Stimulated activated CD4-positive, alpha-beta T cell treated with anti-CD3 and anti-CD28 coated beads, TNF-alpha, amount 100 ng/mL, for 4 hours (primary cell): ENCODE measurements at places on chromosomes 2 and 18.

GRCh38 chr2:14925471-14925870 lies 293.0 kb downstream of the LRATD1 start:
- DNase-seq = no peak

GRCh38 chr2:19673213-19673791 lies 228.5 kb downstream of the TTC32 start:
- no peak for DNase-seq

DNA sequence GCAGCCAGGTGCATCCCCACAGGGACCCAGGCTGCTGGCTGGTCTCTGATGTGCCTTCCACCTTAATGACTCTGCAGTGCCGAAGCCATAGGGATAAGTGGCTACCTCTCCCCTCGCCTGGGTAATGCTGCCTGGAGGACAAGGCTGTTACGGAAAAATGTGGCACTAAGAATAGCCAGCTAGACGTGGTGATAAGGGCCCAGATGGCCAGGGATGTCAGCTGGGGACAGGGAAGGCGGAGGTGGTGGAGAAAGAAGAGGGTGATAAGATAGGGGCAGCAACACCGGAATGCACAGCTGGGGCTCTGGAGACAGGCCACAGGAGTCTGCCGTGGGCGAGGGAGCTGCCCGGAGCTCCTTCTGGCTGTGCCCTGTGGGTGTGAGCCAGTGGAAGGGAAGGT lies 170.6 kb downstream of the FHOD3 start:
- no peak for DNase-seq

DNA sequence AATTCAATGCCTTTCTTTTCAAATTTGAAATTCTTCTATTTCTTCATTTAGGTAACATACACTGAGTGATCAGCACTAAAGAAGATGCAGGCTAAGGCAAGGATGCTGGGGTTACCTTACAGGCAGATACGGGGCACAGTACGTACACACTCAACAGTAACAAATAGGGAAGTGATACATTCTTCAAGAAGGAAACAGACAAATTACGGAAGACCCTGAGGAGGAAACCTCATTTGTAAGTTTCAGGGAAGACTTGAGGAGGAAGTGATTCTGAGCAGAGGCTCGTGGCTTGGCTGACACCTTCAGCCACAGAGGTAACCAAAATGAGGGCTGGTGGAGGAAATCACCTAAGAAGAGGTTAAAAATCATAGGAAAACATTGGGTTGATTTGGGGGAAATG lies 1108.3 kb upstream of the KLHL29 start:
- no peak for DNase-seq

DNA sequence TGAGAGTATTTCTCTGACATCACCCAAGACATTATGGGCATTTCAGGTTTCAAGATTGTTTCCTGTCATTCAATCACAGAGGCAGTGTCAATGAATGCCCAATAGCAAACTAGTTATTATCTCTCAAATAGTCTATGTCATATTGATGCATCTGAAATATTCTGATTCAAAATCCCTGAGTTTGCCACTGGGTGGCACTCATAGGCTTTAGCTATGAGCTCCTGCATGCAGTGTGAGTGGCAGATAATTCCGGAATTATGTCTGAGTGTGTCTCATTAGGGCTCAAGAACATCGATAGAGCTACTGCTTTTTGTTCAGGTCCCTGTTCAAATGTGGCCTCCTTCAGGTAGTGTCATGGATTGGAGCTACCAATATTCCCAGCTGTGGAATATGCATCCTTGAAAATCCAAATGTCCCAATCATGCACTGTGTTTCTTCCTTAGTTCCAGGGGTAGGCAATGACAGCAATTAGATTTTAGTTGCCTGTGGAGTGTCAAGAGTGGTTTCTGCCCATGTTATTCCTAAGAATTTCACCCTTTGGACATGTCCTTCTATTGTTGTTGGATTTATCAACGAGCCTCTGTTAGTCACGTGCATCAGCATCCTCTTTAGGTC lies 7.8 kb upstream of the OR6B3 start:
- peak; percentile 22 for DNase-seq

GRCh38 chr2:134657650-134658250 lies 61.0 kb downstream of the TMEM163 start:
- no peak for DNase-seq
